ENCODE measurements at places on chromosomes 2 and 18.

DNA sequence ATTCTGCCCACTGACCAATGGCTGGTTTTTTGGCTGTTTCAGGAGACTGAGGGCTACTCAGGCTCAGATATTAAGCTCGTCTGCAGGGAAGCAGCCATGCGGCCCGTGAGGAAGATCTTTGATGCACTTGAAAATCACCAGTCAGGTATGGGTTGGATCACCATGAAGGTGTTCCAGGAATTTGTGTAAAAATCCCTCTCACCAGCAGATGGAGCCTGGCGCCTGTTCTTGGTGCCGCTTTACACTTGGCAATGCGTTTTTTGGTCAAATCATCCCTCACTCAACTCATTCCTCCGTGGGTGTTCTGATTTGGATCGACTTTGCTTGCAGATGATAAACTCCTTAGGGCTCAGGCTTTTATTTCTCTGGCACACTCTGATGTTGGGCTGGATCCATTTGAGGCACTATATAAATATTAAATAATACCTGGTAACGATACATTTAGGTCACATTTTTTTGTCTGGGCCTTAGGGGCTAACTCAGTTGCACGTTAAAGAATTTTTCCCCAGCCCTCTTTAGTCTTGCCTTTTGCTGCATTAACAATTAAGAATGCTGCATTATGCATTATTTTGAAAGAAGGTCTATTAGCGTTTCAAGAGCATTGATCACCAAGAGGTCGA is 50.0 kb downstream of the HDHD2 start:
- no peaks in the 10 kb centered on the region for H3K27me3 ChIP-seq
- peaks cover 4% of the 10 kb centered on the region for H3K36me3 ChIP-seq
- no peak overlapping the region for H3K27ac ChIP-seq
- no peaks in the 10 kb centered on the region for H3K4me1 ChIP-seq

DNA sequence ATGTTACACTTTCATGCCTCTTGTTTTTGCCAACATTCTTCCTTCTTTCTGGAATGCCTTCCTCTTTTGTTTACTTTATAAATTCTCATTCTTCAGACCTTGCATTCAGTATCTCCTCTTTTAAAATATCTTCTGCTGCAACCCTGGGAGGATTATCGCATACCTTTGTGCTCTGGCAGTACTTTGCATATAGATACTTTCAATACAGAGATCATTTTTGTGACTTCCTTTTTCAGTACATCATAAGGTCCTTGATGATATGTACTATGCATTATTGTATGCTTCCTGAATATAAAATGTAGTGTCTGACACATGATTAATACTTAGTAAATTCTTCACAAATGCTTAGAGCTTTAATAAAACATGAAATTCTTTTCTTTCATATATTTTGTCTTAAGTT is 538.7 kb downstream of the TRIB2 start:
- no peaks in the 10 kb centered on the region for H3K4me1 ChIP-seq
- H3K27ac ChIP-seq: no peak overlapping the region
- DNase-seq: no peak
- no peak overlapping the region for H3K4me3 ChIP-seq
- H3K27me3 ChIP-seq: no peaks in the 10 kb centered on the region

DNA sequence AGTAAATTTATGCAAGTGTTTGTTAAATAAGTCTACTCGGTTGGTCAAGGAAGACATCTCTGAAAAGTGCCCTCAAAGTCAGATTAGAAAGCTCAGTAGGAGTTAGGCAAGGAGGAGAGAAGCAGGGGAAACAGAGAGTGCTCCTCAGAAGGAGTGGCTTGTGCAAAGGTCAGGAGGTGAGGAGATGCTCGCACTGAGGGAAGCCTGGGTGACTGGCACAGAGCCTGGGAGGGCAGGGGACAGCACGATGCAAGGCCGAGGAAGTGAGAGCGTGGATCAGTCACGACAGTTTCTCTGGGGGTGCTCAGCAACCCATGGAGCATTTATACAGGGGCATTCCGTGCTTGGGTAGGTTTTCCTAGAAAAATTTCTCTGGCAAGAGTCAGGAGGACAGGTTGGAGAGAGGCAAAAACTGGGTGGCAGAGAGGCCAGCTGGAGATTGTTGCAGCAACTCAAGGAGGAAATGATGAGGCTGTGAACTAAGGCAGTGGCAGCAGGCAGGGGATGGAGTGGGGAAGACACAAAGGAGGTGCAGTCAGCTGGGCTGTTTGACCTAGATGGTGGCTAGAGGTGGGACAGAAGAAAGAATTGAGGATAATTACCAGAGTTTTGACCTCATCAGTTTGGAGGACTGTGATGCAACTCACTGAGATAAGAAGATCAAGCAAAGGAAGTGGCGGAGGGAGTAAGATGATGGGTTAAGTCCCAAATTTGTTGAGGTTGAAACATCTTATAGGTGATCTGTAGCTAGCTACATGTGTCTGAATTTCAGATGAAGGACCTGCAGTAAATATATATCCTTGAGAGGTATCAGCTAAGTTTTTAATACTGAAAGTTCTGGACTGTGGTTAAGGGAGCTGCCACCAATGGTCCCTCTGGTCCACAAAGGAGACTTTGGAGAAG is 52.4 kb downstream of the BCL2 start:
- no peaks in the 10 kb centered on the region for H3K36me3 ChIP-seq
- H3K4me3 ChIP-seq: no peak overlapping the region
- no peaks in the 10 kb centered on the region for H3K27me3 ChIP-seq
- no peak for DNase-seq
- no peaks in the 10 kb centered on the region for H3K4me1 ChIP-seq

DNA sequence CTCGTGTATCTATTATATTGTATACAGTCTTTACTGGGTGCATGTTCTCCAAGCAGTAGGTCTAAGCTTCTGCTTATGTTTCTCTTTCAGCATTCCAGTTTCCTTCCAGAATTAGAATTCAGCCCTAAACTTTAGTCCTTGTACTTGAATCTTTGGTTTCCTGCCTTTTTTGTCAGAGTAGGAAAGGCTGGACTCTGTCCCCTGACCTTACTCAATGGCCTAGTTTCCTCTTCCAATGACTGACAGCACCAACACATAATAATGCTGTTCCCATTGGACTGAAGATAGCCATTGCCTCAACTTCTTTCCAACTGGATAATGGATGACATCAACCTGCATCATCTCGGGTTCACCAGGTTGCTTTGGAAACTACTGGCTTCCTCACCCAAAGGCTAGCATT is 217.0 kb downstream of the FIGN start:
- no peak overlapping the region for H3K27ac ChIP-seq
- no peaks in the 10 kb centered on the region for H3K4me1 ChIP-seq
- no peaks in the 10 kb centered on the region for H3K27me3 ChIP-seq
- no peak overlapping the region for H3K4me3 ChIP-seq
- DNase-seq: no peak
